Activated naive CD8-positive, alpha-beta T cell treated with anti-CD3 and anti-CD28 coated beads for 36 hours (primary cell): ENCODE measurements at places on chromosomes 12 and 14. TPM values are rescaled to one million over a fixed set of nuclear protein-coding genes. Genes with fewer than 3 reads are reported as not detected.

DNA sequence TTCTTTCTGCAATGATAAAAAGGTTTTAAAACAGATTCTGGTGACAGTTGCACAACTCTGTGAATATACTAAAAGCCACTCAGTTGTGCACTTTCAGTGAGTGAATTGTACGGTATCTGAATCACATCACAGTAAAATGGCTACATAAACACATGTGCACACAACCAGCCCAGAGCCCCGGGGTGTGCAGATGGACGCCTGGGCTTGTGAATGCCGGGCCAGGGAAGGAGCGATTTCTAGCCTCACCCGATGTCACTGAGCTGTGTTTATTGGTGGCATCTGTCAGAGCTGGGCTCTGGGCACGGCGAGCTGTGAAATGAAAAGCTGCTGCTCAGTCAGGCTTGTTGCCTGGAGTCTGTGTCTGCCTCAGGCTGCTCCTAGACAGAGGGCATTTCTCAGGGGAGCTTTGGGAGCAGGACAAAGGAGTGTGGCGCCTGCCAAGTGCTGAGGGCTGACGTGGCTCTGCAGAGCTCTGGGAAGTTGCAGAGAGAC lies 25.9 kb downstream of the RHOF start:
- no peak for DNase-seq

DNA sequence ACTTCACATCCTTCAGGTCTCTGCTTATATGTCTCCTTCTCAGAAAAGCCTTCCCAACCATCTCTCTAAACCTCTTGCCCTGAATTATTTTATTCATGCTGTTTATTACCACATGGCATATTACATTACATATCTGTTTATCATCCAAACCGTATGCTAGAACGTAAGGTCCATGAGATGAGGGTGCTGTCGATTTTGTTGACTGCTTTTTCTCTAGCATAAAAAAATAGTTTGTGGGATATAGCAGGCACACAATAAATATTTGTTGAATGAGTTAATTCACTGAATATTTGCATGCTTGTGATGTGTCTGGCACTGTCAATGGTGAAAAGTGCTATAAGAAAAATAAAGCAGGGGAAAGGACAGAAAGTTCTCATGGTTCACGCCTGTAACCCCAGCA lies 22.9 kb downstream of the SAMD4A start:
- peaks cover 4% of the 10 kb centered on the region for H3K27me3 ChIP-seq
- H3K27ac ChIP-seq, result no peak overlapping the region

DNA sequence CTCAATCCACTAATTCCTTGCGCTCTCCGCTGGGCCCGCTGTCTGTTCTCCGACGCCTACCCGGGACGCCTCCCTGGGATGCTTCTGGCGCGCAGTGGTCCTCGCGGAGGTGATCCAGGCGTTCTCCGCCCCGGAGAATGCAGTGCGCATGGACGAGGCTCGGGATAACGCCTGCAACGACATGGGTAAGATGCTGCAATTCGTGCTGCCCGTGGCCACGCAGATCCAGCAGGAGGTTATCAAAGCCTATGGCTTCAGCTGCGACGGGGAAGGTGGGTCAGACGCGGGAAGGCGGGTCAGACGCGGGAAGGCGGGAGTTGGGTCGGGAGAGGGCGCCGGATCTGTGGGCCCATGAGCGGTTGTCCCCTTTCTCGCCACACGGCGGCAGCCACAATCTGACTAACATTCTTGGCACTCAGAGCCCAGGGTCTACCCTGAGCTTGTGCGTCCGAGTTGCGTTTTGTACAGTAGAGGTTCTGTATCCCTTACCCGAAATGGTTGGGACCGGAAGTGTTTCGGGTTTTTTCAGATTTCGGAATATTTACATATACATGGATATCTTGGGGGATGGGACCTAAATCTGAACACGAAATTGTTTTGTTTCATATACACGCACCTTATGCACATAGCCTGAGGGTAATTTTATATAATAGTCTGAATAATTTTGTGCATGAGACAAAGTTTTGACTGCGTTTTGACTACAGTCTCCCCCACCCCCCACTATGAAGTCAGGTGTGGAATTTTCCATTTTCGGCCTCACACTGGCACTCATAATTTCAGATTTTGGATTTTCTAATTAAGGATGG lies 762 bp downstream of the C12orf57 start:
- H3K27me3 ChIP-seq, result peaks cover 4% of the 10 kb centered on the region
- peak; percentile 90 for DNase-seq
- H3K36me3 ChIP-seq, result peaks cover 15% of the 10 kb centered on the region
- H3K4me3 ChIP-seq, result peak overlapping the region; percentile 84
- H3K4me1 ChIP-seq, result peaks cover 54% of the 10 kb centered on the region
- H3K27ac ChIP-seq, result peak overlapping the region; percentile 93

DNA sequence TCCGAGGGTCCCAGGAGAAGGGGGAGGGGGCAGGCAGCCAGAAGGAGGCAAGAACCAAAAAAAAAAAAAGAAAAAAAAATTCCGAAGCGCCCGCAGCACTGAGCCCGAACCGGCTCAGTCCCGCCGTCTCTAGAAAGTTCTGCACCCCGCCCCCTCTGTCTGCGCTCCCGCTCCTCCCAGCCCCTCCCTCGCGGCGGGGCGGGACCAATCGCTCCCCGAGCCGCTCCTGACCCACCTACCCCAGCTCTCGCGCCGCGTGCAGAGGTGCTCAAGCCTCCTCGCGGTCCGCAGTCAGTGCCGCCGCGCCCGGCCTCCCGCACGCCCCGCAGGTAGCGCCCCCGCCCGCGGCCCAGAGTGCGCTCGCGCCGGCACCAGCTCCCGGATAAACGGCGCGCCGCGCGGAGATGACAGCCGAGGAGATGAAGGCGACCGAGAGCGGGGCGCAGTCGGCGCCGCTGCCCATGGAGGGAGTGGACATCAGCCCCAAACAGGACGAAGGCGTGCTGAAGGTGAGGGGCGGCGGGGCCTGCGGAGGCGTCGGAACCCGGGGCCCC lies at the start of gene FKBP4:
TSS of gene FKBP4 (plus strand) at position 235 of the 554 bp plus-strand sequence. CDS start at position 405, 170 bp downstream.
- H3K36me3 ChIP-seq, result peaks cover 37% of the 10 kb centered on the region
- peaks cover 34% of the 10 kb centered on the region for H3K4me1 ChIP-seq
- H3K27me3 ChIP-seq, result no peaks in the 10 kb centered on the region
- peak within 1 kb of the TSS; percentile 79 for H3K27ac ChIP-seq
- H3K4me3 ChIP-seq, result peak within 1 kb of the TSS; percentile 93
- DNase-seq, result peak; percentile 90

GRCh38 chr12:52346593-52346992 lies 20.7 kb downstream of the KRT85 start:
- no peak for DNase-seq
- no peak overlapping the region for H3K4me3 ChIP-seq
- H3K27ac ChIP-seq, result no peak overlapping the region
- peaks cover 3% of the 10 kb centered on the region for H3K27me3 ChIP-seq
- no peaks in the 10 kb centered on the region for H3K36me3 ChIP-seq

DNA sequence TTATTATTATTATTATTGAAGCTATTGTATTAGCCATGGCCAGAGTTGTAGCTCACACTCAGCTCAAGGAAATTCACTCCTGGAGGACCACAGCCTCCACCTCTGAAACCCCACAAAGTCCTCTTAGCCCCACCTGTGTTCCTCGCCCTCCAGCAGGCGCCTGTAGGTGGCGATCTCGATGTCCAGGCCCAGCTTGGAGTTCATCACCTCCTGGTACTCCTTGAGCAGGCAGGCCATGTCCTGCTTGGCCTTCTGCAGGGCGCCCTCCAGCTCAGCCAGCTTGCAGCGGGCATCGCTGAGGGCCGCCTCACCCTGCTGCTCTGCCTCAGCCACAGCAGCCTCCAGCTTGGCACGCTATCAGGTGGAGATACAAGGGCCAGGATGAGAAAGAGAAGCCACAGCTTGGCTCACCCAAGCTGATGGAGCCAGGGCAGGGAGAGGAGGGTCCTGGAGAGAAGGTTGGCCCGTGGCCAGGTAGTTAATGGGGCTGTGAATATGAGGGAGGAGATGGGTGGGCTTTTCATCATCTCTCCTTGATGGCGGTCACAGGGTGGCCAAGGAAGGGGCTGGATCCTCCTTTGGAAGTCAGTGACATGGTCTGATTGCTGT lies 5.1 kb downstream of the KRT85 start:
- no peak overlapping the region for H3K27ac ChIP-seq
- DNase-seq, result no peak
- no peaks in the 10 kb centered on the region for H3K27me3 ChIP-seq
- peaks cover 24% of the 10 kb centered on the region for H3K4me1 ChIP-seq

DNA sequence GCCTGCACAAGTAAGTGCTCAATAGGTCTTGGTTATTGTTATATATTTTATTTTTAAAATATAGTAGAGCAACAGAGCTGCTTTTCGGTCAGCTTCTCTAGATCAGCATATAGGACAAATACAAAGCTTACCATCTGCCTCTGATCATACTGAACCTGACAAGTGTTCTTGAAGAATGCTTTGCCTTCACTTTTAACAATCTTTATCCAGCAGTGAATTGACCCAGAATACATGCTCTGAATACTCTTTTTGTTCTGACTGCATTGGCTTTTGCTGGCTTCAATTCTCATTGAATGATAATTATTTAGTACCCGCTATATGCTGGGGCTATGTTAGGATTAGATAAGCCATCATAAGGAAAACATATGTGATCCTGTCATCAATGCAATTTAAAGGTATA lies 137.8 kb downstream of the DHRS2 start:
- H3K36me3 ChIP-seq, result no peaks in the 10 kb centered on the region
- no peak for DNase-seq
- H3K27me3 ChIP-seq, result peaks cover 20% of the 10 kb centered on the region
- no peaks in the 10 kb centered on the region for H3K4me1 ChIP-seq

DNA sequence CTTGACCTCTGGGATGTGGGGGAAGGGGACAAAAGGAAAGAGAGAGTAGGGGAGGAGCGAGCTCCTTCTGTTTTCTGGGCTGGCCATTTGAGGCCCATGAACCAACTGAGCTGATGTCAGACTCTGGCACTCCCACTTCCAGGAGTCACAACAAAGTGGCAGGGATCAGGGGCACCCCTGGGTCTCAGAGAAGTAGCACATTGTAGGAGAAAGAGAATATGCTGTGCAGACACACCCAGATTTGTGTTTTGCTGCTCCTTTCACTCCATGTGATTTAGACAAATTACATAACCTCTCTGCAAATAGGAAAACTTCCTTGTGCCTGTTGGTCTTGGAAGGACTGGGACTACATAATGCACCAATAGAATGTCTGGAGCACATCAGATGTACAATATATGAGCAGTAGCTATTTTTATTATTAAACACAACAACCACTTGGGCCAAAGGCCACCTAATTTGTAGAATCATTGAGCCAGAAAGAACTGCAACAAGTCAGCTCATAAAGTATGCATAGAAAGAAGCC lies 265.5 kb downstream of the ZFP36L1 start:
- no peak for DNase-seq
- H3K27me3 ChIP-seq, result no peaks in the 10 kb centered on the region
- H3K36me3 ChIP-seq, result peaks cover 6% of the 10 kb centered on the region
- H3K27ac ChIP-seq, result no peak overlapping the region
- H3K4me1 ChIP-seq, result peaks cover 3% of the 10 kb centered on the region
- no peak overlapping the region for H3K4me3 ChIP-seq

DNA sequence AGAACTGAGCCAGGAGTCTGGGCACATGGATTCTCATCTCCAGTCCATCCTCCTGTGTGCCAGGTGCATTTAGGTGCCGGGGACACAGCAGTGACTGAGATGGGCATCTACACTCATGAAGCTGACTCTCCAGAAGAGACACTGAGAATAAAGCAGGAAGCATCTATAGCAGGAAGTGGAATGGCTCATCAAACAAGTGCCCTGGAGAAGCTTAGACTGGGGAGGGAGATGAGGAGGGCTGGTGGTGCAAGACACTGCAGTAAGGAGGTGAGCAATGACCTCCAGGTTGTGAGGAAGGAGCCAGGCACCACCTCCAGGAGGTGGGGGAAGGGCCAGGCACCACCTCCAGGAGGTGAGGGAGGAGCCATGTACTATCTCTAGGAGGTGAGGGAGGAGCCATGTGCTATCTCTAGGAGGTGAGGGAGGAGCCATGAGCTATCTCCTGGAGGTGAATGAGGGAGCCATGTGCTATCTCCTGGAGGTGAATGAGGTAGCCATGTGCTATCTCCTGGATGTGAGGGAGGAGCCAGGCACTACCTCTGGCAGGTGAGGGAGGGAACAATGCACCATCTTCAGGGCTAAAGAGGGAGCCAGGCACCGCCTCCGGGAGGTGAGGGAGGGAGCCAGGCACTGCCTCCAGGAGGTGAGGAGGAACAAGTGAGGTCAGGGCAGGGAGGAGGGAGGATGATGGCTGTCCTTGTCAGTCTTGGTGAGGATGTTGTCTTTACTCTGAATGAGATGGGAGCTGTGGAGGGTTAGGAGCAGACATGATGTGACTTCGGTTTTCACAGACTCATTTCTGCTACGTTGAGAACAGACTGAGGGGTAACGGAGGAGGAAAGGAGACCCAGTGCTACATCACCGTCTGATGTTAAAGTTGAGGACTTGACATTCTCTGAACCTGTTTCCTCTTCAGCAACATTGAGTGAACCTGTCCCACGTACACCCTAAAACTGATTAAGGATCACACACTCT lies 961.9 kb upstream of the TMEM132C start:
- no peak overlapping the region for H3K4me3 ChIP-seq
- H3K27me3 ChIP-seq, result peaks cover 24% of the 10 kb centered on the region
- H3K27ac ChIP-seq, result no peak overlapping the region
- no peak for DNase-seq

- H3K27ac ChIP-seq, result no peak overlapping the region
- DNase-seq, result no peak
- peaks cover 2% of the 10 kb centered on the region for H3K4me1 ChIP-seq
- H3K27me3 ChIP-seq, result no peaks in the 10 kb centered on the region
- H3K36me3 ChIP-seq, result no peaks in the 10 kb centered on the region
- H3K4me3 ChIP-seq, result no peak overlapping the region
These were observed 23.0 kb upstream of the ACTN1 start for GRCh38 chr14:69002069-69002468.

DNA sequence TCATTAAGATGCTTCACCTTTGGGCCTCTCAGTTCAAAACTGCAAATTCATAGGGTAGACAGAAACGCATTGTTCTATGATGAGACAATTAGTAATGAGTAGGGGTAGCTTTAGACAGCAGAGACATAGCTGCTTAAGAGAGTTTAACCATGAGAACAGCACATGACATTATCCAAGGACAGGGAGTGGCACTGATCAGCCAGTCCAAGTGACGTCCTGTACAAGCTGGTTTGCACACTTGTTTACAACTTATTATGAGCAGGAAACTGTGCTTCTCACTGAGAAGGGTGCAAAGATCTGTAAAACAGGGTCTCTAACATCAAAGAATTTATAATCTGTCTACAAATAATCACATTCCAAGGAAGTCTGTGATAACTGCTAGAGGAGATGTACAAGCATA lies 11.2 kb upstream of the SRSF5 start:
- no peaks in the 10 kb centered on the region for H3K27me3 ChIP-seq
- DNase-seq, result no peak
- no peaks in the 10 kb centered on the region for H3K36me3 ChIP-seq
- H3K4me1 ChIP-seq, result peaks cover 12% of the 10 kb centered on the region

FAM181A gene
- not detected for total RNA-seq

SGPP1 gene
- 11.0 TPM for total RNA-seq

CLEC6A gene
- not detected for total RNA-seq

SLC8A3 gene
- 0.72 TPM for total RNA-seq

TOMM20L gene
- not detected for total RNA-seq

PARPBP gene
- 23.8 TPM for total RNA-seq

CFAP54 gene
- total RNA-seq, result 0.26 TPM
